ENCODE measurements at places on chromosomes 3 and 15.

DNA sequence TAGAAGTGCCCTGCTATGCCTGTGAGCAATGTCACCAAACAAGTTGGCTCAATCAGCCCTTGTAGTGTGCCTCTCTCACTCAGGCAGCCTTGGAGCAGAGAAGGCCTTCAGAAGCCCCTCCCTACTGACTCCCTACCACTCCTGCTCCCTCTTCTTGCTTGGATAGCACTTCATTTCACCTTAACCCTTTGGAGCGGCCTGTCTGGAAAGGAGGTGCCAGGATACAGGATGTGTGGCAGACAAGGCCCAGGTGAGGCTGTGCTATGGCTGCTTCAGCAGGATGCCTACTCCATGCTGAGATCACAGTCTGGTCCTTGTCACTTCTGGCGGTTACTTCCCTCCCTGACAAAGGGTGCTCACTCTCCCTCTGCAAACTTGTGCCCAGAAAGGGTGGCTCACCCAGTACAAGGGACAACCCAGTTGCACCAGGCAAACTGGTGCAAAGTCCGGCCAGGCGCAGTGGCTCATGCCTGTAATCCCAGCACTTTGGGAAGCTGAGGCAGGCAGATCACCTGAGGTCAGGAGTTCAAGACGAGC lies 1.1 kb downstream of the MON1A start:
- DNase-seq, result no peak

DNA sequence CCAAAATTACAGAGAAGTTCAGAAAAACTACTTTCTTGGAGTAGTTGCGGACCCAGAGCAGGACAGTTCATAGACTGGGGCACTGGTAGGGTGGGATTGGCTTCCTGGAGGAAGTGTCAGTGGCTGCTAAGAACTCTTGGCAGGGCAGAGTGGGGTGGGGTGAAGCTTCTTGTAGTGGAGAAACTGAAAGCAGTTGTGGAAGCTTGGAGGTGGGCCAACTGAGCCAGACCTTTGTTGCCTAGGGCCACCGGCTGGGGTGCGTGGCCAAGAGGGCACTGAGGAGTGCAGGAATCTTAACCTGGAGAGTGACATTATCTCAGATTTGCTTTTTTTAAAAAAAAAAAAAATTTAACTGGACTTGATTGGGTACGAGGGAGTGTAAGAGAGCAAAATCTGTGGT lies 3.1 kb downstream of the KAT2B start:
- DNase-seq, result no peak

GRCh38 chr15:67828278-67828968 lies 3.1 kb downstream of the SKOR1 start:
- DNase-seq, result no peak

DNA sequence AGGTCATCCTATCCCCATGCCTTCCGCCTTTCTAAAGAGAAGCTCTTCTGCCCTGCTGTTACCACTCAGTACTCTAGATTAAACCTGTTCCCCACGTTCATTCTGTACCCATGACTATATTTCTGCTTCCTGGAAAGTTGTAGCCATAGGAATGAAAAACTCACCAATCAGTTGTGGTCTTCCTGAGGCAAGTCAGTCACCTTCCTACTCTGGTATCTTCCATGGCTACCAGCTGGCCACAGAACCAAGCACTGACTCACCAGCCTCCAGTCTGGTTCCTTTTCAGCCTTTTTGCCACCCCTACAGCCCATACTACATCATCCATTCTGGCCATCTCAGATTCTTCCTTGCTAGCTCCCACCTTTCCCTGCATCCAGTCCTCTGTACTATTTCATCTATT lies 46.4 kb downstream of the TMEM44 start:
- no peak for DNase-seq

GRCh38 chr3:134313847-134314587 lies 60.2 kb downstream of the AMOTL2 start:
- DNase-seq, result no peak

DNA sequence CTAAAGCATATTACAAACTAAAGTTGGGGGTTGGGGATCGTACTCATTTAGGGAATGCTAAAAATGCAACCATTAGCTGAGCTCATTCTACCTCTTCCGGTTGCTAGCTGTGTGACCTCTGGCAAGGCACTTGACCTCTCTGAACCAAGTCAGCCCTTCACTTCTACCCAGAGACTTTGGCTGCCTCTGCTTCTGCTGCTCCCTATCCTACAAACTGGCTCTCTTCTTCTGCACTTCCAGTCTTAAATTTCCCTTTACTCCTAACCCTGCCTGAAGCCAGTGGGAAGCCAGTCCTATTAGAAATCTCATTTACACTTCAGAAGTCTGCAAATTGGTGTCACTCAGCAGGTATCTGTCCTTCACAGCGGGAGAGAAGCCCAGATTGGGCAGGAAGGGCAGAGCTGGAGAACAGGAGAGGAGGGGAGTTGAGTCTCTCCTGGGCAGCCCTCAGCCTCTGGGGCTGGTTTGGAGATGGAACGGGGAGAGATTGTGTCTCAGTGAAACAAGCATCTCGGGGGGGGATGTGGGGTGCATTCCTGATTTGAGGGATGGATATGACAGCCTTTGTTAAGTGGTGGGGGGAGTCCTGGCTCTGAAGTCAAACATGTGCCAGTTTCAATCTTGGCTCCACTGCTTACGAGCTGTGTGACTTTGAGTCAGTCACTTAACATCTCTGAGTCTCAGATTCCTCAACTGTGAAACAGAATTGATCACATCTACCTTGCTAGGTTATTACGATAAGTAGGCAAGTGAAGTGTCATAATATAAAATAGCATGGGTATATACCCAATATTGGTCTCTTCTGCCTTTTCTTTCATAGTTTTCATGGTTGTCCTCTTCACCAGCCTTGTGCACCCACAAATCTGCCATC lies 7.8 kb upstream of the AEN start:
- no peak for DNase-seq

DNA sequence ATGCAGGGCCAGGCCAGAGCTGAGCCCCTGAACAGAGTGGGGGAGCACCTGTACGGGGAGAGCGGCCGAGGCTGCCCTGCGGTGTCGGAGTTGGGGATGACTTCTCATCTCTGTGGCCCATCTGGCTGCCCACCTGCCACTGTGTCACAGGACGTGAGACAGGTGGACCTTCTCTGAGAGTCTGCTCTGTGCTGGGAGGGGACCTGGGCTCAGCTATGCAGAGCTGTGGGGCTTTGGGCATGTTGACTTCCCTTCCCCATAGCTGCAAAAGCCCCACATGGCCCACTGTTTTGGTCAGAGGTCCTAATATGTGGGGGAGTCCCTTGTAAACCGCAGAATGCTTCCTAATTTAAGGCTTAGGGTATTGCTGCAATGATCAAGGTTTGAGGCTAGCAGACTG lies 68.0 kb upstream of the TRPM1 start:
- DNase-seq, result no peak

Data from NCI-H1694 treated with DMSO at 0.1 percent for 48 hours (cell line).